ENCODE measurements at places on chromosomes 5 and 9.

DNA sequence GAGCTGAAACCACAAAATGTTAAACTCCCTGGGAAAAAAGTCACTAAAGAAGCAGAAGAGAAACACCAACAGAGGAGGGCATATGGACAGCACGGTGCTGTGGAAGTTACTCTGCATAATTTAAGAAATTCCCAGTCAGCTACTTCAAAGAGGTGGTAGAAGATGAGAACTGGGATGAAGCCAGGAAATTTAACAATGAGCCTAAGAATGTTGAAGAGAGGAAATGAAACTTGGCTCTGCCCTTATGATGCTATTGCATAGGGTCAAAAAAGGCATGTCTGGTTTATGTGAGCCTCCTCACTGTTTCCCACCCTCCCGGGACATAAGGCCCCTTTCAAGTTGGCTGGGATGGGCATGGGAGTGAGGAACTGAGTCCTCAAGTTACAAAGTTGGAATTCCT lies 25.4 kb upstream of the SNX18 start:
- DNase-seq, result no peak

- DNase-seq, result no peak
These were observed 80.8 kb downstream of the PTCD2 start for GRCh38 chr5:72400950-72401349.

DNA sequence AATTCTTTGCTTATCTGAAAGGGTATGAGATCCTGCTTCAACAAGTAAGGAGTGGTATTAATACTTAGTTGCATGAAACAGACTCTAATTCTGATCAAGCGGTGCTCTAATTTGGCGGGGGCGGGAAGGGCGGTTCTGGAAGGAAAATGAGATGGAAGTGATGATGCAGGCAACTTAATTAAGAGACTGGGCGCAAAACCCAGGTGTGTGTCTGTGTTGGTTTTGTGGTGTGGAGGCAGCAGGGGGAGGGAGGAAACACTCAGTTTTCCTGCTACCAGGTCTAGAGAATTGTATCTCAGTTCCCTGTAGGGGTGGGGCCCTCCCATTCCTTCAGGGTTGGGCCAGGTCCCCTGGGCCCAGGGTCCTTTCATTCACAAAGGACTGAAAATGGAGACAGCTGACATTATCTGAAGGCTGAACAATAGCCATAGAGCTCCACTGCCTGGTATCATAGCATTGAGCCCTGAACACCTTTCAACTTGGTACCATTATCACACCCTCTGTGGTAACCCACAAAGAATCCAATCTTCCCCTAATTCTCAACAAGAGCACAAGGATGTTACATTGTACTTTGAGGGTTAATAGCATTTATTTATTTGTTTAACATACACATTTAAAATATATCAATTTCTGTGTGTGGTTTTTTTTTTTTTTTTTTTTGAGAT lies 17.2 kb upstream of the C5orf47 start:
- DNase-seq, result no peak

DNA sequence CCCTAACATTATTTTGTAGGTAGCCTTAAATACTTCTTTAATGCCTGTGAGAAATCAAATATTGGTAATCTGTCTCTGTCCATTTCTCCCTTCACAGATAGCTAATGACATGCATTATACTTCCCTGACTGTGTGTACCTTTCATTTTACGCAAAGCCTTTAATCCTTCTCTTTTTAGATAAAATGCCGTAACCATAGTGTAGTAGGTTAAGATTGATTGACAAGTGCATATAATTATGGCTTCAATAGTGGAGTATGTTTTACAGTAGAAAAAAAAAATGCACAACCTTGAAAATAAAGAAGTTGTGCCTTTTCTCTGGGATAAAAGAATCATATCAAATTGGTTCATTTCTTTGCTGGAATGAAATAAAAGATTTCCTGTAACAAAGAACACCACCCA lies 559.6 kb upstream of the GRAMD2B start:
- DNase-seq, result no peak

GRCh38 chr5:7317751-7318150 lies 78.2 kb upstream of the ADCY2 start:
- no peak for DNase-seq

DNA sequence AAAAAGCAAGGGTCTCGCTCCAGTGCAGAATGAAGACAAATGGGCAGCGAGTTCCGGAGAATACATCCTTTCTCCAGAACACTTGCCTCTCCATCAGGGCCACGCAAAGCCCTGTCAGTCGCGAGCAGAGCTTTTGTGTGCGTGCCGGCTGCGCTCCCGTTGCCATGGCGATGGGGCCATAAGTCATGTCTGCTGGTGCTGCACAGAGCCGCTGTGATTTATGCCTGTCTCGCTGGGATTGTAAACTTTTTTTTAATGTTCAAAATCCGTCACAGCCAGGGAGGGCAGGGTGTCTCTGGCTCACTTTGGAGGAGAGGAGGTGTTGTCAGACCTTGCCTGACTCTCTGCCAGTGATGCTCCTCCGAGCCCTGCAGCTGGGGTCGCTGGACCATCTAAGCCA lies 272.7 kb downstream of the TRIM32 start:
- no peak for DNase-seq

DNA sequence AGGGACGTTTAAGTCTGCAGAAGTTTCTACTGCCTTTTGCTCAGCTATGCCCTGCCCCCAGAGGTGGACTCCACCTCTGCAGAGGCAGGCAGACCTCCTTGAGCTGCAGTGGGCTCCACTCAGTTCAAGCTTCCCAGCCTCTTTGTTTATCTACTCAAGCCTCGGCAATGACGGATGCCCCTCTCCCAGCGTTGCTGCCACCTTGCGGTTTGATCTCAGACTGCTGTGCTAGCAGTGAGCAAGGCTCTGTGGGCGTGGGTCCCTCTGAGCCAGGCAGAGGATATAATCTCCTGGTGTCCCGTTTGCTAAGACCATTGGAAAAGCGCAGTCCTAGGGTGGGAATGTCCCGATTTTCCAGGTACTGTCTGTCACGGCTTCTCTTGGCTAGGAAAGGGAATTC lies 2188.5 kb upstream of the WWC1 start:
- no peak for DNase-seq

- no peak for DNase-seq
These were observed 41.0 kb upstream of the UBAC1 start for GRCh38 chr9:136002215-136002614.

- no peak for DNase-seq
These were observed 175.6 kb upstream of the CCNG1 start for GRCh38 chr5:163261647-163262269.

- no peak for DNase-seq
These were observed 293.2 kb upstream of the KLF4 start for GRCh38 chr9:107782789-107783188.

DNA sequence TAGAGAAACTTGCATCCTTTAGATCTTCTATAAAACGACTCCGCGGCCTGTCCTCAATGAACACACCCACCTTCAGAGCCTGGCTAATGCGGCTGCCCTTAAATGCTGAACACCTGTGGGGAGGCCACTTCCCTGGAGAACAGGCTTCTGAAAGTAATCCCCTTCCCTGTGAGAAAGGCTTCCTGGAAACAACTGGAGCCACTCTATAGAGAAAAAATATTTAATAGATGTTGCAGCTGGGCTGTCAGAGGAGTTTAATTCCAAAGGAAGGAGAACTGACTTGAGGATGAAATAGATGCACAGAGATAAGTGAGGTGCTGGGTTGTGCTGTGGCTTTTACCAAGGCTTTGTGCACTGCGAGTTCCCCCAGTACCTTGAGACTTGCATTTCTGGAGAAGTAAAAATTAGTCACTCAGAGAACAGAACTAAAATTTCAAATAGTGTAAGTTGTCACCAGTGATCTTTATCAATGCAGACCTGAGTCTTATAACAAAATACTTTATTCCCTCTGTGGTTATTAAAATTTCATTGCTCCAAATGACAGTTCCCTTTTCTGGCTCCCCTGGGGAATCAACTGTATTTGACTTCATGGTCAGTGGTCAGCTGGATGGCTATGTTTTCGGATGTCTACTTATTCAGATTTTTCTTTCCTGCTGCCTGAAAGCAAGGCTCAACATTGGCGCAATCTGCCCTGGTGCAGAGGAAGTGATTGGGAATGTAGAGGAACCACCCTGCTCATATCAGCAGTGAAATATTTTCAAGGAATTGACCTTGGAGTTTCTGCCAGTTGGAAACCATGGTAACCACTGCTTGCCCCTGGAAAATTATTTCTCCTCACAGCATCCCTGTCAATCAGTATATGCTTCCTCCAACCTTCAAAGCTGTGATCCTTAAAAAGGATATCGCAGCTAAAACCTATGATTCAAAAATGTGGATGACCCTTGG lies 238.8 kb downstream of the SMARCA2 start:
- DNase-seq, result no peak

DNA sequence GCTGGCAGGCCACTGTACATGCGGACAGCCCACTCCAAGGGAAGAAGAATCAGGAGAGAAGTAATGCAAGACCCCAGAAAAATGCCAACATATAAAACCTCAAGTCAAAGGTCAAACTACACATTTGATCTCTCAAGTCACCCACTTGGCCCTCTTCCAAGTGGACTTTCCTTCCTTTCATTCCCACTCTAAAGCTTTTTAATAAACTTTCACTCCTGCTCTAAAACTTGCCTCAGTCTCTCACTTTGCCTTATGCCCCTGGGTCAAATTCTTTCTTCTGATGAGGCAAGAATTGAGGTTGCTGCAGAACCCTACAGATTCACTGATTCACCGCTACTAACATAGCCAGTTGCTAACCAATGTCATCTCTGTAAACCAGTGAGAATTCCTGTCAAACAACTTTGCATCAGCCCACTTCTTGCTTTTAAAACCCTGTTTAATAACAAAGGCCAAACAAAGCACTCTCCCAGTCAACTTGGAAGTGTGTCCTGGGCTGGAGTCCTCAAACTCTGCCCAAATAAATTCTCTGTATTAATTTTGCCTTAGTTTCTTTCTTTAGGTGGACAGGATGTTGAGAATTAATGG lies 6.9 kb upstream of the ATP6V1G1 start:
- DNase-seq, result no peak

- DNase-seq, result no peak
These were observed 18.7 kb downstream of the XRCC4 start for GRCh38 chr5:83095957-83096539.

DNA sequence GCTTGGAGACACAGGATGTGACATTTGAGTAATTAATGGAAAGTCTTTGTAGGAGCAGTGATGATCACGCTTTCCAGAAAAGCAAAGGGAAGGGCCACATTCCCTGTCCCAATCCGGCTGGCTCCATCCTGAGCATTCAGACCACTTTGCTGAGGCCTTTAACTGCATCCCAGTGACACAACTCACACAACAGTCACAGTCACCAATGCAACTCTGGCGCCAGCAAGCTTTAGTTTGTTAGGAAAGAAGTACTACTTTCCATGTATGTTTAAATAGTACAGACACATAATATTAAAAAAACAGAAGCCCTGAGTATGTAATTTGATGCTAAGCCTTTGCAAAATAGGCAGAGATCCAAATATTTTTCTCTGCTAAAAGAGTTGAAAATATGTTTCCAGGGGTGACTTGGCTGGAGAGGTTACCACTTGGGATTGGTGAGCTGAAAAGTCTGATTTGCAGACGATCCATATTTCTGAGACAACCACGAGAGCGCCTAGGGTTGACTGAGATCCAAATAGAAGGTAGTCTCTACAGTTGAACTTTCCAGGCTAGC lies 31.7 kb upstream of the GAS1 start:
- no peak for DNase-seq

GRCh38 chr5:15691521-15691920 lies 191.5 kb downstream of the FBXL7 start:
- DNase-seq, result no peak
